ENCODE measurements at places on chromosomes 1 and 21.

DNA sequence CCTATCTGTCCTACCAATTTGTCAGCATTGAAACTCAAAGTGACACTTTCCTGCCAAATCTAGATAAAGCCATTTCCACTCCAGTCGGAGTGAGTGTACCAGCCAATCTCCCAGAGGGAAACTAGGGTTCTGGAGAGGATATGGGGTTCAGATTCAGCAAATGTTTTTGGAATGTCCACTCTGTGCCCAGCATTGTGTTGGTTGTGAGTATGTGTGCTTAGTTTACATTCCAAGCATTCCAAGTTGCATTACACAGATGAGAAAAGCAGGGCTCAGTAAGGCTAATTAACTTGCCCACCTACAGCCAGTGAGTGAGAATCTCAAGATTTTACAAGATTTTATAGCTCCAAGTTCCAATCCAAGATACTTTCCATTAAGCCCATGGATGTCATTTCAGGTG lies 26.4 kb upstream of the RGS16 start:
- DNase-seq = no peak

- no peak for DNase-seq
Observed at GRCh38 chr1:61181067-61182038, 99.0 kb downstream of the NFIA start.

- peak; percentile 32 for DNase-seq
Observed at GRCh38 chr1:160284220-160284781, 632 bp downstream of the PEX19 start.

GRCh38 chr21:33157303-33157702 lies 72.4 kb upstream of the IFNAR2 start:
- no peak for DNase-seq

GRCh38 chr1:24936684-24937083 lies 6.6 kb upstream of the RUNX3 start:
- no peak for DNase-seq

DNA sequence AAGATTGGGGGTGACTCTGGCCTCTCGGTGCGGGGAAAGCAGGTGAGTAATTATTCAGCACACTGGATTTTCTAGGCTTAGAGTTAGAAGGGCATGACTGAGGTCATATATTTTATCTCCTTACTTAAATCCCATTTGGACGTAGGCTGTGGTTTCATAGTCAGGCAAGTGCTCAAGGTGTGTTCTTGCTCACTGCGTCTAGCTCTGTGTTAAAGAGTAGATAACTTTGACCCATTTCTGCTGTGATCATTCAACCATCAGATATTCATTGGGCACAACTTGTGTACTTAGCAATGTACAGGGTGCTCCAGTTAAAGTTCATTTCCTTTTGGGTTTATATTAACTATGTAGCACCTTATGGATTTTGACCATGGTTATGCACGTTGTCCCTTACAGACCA lies 14.6 kb downstream of the PFKFB2 start:
- no peak for DNase-seq

DNA sequence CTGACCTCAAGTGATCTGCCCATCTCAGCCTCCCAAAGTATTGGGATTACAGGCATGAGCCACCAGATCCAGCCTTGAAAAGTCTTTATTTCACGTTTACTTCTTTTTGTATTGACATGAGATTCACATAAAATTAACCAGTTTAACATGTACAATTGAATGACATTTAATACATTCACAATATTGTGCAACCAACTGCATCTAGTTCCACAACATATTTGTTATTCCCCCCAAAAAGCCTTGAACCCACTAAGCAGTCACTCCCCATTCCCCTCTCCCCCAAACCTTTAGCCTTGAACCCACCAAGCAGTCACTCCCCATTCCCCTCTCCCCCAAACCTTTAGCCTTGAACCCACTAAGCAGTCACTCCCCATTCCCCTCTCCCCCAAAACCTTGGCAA lies 62.0 kb downstream of the ACBD6 start:
- DNase-seq = no peak

DNA sequence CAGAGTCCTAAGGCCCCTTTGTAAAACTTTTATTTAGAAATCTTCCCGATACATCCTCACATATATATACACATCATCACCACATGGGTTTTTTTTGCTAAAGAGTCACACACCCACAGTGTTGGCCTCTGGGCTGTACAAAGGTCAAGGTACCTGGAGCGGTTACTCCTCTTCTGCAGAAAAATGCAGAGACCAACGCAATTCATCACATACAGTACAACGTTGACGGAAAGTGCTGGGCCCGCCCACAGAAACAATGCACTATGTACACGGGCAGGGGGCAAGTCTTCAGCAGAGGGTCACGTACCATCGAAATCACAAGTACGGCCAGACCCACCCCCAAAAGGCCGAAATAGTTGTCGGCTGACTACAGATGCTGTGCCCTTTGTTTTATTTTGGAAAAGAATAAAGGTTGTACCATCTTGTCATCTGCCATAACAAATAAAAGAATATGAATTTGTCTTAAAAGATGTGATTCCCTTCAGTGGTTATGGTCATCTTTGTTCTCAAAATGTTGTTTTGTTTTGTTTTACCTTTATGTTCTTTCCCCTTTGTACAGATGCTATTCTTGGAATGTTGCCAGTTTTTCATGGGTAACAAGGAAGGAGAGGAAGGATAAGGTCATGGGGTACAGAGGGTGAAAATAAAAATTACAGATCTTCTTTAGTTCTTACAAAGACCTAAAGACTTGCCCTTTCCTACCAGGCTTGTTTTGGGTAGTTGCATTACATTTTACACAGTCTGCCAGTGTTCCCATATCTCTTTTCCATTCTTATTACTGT lies 15.6 kb downstream of the TAL1 start:
- no peak for DNase-seq
